Cardiac septum (tissue), 1 donor: ENCODE measurements at places on chromosomes 12 and 14. TPM values are rescaled to one million over a fixed set of nuclear protein-coding genes. Genes with fewer than 3 reads are reported as not detected.

DNA sequence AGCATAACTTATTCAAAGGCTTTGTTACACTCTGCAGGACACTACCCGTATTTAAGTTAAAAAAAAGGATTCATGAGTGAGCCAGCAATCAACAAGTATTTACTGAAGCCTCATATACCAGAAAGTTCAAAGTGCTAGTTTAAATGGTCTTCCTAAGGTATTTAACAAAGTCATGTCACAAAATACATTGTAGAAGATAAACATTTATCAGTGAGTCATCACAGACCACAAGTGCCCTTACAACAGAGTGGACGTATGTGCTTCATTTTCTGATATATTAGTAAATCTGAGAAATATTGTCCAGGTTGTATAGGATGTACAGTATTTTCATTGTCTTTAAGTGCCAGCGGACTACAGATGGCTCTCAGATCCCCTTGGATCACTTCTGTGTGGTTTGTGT lies 24.2 kb downstream of the FLRT2 start:
- DNase-seq = no peak

- no peak for DNase-seq
These were observed 56.9 kb downstream of the IGF1 start for GRCh38 chr12:102423462-102423861.

DNA sequence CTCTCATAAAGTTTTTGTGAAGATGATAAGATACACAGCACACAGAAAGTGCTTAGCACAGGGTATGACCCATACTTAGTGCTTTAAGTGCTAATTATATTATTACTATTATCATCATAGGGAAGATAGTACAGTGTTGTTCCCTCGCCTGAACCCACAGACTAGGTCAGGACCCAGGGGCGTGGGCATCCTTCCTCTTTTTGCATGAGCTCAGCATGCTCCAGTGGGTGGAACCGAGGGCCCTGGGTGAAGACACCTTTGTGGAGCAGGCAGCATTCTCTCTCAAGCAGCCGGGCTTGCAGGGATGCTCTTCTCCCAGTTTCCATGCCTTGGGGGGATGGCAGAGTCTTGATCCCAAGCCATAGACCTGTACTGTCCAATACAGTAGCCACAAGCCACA lies 34.8 kb downstream of the CRACR2A start:
- peak; percentile 94 for DNase-seq

- DNase-seq = no peak
These were observed 10.9 kb upstream of the AMN start for GRCh38 chr14:102911541-102911951.

- DNase-seq = no peak
These were observed 15.7 kb upstream of the BCL2L14 start for GRCh38 chr12:12054993-12055392.

The PRIM1 gene
- 2.0 TPM for total RNA-seq
